Progenitor cell of endocrine pancreas (in vitro differentiated cells): ENCODE measurements at places on chromosomes 2 and 18. TPM values are rescaled to one million over a fixed set of nuclear protein-coding genes. Genes with fewer than 3 reads are reported as not detected.

The ANKRD36 gene
- total RNA-seq, result 44.5 and 46.1 TPM in 2 replicates

- peaks cover 14% of the 10 kb centered on the region for H3K4me1 ChIP-seq
- H3K4me3 ChIP-seq, result no peak overlapping the region
- H3K27me3 ChIP-seq, result no peaks in the 10 kb centered on the region
- H3K27ac ChIP-seq, result peak overlapping the region; percentile 62
These were observed 53.4 kb downstream of the PKP4 start for GRCh38 chr2:158509928-158510797.

- DNase-seq, result no peak
- H3K36me3 ChIP-seq, result no peaks in the 10 kb centered on the region
- no peak overlapping the region for H3K27ac ChIP-seq
- H3K4me1 ChIP-seq, result peaks cover 1% of the 10 kb centered on the region
- no peaks in the 10 kb centered on the region for H3K27me3 ChIP-seq
These were observed 141.7 kb downstream of the CMPK2 start for GRCh38 chr2:6723865-6724604.

The REG1B gene
- not detected in 2 replicates for total RNA-seq
